Ureter (tissue), 1 donor: ENCODE measurements at places on chromosomes 4 and X. TPM values are rescaled to one million over a fixed set of nuclear protein-coding genes. Genes with fewer than 3 reads are reported as not detected.
A peak's percentile ranks its signal among the peaks of the same experiment; 100 is the strongest.

DNA sequence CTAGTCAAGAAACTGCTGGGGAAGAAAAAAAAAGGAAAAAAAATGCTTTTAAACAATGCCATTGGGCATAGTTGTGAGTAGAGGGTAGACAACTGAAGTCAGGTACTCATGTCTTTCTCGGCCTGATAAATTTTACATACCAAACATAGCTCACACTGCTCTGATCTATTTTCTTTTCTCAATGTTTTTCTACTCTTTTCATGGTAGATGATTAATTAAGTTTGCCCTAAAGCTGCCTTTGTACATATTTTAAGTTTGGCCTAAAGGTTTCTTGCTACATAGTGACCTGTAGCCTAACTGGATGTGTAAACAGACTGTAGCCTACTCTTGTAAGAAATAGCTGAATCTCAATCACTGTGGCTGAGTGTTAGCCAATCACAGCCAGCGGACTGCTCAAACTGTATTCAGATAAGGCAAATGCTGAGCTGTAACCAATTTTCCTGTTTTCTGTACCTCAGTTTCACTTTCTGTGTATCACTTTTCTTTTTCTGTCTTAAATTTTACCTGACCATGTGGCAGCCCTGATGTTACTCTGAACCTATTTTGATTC lies 121.0 kb downstream of the PCDH10 start:
- DNase-seq = no peak

- DNase-seq = no peak
These were observed 14.2 kb upstream of the C1QTNF7 start for GRCh38 chr4:15413623-15414019.

ZAR1 gene
- not detected for total RNA-seq

DNA sequence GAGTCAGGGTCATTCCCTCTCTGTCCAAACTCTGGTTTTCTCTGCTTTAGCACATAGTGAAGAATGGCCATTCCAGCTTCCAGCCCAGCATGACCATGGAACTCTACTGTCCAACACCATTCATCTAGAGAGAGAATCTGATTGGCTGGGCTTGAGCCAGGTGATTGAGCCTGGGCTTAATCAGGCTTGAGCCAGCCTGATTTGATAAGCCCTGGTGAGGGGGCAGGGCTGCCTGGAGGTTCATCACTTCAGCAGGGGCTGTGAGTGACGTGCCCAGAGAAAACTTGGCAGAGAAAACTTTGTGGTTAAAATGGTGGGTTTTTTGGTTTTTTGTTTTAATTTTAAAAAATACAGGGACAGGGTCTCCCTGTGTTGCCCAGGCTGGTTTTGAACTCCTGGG lies 62.5 kb downstream of the KIAA0232 start:
- no peak for DNase-seq

- peak; percentile 45 for DNase-seq
These were observed 13.8 kb downstream of the MAD2L1 start for GRCh38 chr4:120052856-120053255.

- no peak for DNase-seq
These were observed 814 bp upstream of the LOC101059915 start for GRCh38 chrX:71666240-71667223.

DNA sequence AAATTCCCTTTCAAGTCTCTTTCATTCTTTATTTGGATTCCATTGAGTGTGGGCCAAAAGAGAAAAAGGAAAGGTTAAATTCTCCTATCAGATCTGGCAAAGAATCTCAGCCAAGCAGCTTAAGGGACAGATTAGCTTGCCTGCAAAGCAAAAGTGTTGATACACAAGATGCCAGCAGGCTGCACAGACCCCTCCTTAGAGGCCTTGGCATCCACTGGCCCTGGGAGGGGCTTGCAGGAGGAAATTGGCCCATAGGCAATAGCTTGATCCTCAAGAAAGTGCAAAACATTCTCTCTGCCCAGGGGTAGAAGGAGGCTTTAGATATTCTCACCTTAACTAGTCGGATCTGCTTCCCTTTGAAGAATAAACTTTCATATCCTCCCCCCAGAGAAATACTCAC lies 300.4 kb upstream of the CPEB2 start:
- DNase-seq = peak; percentile 53

DNA sequence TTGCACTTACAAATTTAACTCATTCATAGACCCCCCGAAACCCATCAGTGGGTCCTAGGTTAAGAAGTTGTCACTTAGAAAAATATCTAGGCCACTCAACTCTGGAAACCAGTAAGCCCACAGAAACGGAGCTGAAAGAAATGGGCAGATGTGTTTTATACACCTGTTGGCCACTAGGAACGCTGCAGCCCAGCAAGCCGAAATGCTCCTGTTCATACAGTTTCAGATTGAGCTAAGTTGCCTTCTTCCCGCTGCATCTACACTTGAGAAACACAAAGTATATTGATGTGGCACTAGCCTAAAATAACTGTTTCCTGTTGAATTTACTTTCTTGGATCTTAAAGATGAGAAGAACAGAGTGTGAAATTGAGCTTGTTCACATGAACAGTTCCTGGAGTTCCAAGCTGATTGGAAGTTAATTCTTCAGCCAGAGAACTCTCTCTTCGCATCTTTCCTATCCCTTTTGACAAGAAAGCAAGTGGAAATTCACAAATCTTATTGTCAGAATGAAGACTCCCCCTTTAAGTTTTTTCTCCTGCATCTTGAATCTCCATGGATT lies 174.1 kb downstream of the RBMX2 start:
- no peak for DNase-seq

DNA sequence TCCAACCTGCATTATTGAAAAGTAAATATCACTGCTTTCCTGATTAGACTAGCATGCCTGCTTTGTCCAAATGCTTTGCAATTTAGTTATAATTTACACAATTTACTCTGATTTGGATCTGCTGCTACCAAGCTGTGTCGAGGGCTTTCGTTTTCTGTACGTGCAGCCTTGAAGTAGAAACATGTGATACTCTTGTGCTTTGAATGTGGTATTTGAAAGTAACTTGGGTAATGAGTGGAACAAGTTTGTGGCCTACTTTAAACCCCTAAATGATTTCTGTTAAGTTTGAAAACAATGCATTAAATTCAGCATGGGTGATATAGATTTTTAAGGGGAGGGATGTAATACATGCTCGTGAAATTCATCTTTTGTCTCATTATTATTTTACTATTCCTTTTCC lies 240.7 kb downstream of the IQCM start:
- DNase-seq = no peak

GRCh38 chr4:45883421-45883820 lies 240.4 kb downstream of the GABRG1 start:
- no peak for DNase-seq

- DNase-seq = no peak
These were observed 143.5 kb upstream of the LNX1 start for GRCh38 chr4:53734584-53735353.

- DNase-seq = no peak
These were observed 22.0 kb downstream of the SMIM14 start for GRCh38 chr4:39616651-39617050.

FGFR3 gene
- total RNA-seq = 121 TPM

COX18 gene
- total RNA-seq = 18.6 TPM

- DNase-seq = no peak
These were observed 48.8 kb downstream of the HS6ST2 start for GRCh38 chrX:132909643-132910042.

- DNase-seq = no peak
These were observed 26.1 kb upstream of the IGFBP7 start for GRCh38 chr4:57136281-57136680.

CFP gene
- 4.3 TPM for total RNA-seq

- no peak for DNase-seq
These were observed 111.7 kb downstream of the PTTG2 start for GRCh38 chr4:38071801-38072431.

GRCh38 chr4:136599890-136600289 lies 932.4 kb downstream of the PCDH18 start:
- DNase-seq = no peak

USP17L24 gene
- total RNA-seq = not detected
